Dermis microvascular lymphatic vessel endothelial cell (primary cell): ENCODE measurements at places on chromosomes 13 and 19.

DNA sequence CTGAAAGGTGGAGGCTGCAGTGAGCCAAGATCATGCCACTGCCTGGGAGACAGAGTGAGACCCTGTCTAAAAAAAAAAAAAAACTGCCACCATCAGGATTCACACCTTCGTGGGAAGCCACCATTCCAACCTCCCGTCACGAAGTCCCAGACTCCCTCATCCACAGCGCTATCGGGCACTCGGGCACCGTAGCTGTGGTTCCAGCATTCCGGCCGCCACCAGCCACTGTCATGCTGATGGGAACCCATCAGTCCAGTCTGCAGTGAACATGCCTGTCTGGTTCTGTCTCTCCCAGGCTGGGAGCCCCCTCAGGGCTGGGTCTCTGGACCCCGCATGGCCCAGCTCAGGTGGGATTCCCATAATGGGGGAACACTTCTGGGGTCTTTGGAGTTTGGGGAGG is 27.5 kb downstream of the TINCR start:
- no peak for DNase-seq

GRCh38 chr19:44807652-44808462 is 1.0 kb upstream of the BCAM start:
- no peak for DNase-seq

- no peak for DNase-seq
Measured at GRCh38 chr13:26247608-26248007, 6.3 kb upstream of the CDK8 start.

DNA sequence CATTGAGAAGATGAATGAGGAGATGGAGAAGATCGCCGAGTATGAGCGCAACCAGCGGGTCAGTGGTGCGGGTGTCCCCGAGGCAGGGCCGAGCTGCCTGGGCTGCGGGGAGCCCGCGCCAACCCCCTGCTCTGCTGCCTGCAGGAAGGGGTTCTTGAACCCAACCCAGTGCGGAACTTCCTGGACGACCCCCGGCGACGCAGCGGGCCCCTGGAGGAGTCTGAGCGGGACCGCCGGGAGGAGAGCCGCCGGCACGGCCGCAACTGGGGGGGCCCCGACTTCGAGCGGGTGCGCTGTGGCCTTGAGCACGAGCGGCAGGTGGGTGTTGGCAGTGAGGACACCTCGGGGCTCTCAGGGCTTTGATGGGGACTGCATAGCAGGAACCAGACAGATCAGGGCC is 8.3 kb downstream of the CCDC9 start:
- DNase-seq = no peak

DNA sequence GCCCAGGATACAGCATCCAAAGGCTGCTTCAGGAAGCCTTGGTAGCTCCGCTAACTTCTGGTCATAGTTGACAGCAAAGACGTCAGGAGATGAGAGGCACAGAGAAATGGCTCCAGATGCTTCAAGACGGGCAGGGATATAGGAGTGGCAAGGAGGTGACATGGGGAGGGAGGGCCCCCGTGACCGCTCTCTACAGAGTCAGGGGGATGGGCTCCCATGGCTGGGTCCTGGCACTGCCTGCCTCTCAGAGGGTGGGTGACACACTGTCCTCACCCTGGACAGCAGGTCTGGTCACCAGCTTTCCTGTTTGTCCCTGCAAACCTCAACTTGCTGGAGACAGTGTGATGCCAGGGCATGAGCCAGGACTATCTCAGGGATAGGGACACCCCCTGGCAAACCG is 10.3 kb upstream of the ZNF14 start:
- no peak for DNase-seq

GRCh38 chr19:38025909-38026307 is 118.9 kb downstream of the SIPA1L3 start:
- peak; percentile 68 for DNase-seq

DNA sequence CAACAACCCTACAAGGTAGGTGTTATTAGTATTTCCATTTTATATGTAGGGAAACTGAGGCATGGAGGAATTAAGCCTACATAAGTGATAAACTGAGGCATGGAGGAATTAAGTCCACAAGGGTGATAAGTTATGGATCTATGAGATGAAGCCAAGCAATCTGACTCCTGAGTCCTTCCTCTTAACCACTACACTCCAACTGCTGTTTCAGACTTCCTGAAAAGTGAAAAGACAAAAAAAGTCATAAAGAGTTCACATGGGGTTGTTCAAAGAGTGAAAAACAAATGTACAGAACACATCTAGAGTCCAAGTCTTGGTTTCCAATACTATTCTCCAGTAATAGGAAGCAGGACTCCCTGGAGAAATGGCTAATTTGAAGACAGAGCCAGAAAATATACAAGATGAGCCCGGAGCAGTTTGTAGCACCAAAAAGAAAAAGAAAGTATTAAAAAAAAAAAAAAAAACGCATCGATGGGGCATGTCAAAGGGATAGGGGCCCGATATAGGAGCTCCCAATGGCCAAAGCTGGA is 12.1 kb downstream of the CRYL1 start:
- no peak for DNase-seq

- DNase-seq = no peak
Measured at GRCh38 chr13:113542751-113543424, 41.7 kb upstream of the TFDP1 start.

- no peak for DNase-seq
Measured at GRCh38 chr13:30006246-30006645, 155.8 kb upstream of the UBL3 start.

GRCh38 chr19:1090731-1091543 is 4.2 kb downstream of the POLR2E start:
- DNase-seq = no peak

GRCh38 chr13:28257305-28257704 is 119.0 kb downstream of the PAN3 start:
- no peak for DNase-seq

- DNase-seq = no peak
Measured at GRCh38 chr13:110301606-110302553, 5.1 kb downstream of the COL4A1 start.

- no peak for DNase-seq
Measured at GRCh38 chr13:20144141-20144850, 16.6 kb downstream of the GJA3 start.

DNA sequence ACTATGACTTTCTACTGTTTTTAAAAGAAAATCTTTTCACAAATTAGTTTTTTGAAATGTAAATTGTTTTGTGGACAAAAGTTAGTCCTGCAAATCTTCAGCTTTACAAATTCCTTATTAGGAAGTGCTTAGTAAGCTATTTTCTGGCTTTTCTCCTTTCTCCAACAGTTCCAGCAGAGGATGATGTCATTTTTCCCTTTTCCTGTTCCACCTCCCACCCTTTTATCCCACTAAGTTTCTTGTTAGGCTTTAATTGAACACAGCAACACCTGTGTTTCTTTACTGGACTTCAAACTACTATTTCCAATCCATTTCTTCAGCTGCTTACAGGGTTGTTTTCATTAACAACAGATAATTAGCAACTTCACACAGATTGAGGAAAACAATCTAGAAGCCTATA is 389.2 kb downstream of the NDFIP2 start:
- peak; percentile 57 for DNase-seq

DNA sequence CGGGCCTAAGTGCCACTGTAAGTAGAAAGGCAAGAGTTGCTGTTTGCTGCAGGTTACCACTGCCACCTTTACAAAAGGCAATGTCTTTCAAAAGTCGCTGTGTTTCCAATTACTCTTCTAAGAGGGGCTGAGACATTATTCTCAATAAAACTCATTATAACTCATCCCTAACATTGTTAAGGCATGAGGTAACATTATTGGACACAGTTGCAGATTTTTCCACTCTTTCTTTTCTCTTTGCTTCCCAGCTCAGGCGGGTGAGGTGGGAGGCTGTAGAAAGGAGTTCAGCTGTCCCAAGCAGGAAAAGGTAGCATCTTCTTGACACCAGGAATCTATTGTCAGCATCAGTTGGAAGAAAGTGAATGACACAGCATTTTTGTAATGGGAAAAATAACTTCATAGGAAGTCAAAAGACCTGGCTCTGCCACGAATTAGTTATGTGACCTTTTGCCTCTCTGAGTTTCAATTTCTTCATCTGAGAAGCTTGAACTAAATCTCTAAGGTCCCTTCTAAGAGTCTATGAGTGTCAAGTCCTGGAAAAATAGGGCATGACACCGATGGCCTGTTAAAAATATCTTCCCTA is 2.1 kb upstream of the UBL3 start:
- DNase-seq = no peak
